ENCODE measurements at places on chromosomes 1 and 21.
A peak's percentile ranks its signal among the peaks of the same experiment; 100 is the strongest.

DNA sequence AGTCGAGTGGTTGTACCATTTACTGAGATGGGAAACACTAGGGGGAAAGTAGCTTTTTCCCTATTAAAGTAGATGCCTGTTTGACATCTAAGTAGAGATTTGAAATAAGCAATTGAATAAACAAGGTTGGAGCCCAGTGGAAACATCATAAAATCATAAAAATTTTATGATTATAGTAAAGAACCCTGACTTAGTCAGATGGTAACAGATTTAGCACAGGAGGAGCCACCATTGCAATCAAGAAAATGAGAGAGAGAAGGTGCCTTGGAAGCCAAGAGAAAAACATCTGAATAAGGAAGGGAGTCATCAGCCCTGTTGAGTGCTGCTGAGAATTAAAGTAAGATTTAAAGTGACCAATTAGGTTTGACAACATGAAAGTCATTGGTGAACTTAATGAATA lies 49.8 kb downstream of the SMG7 start:
- no peak for DNase-seq

GRCh38 chr1:30186586-30186985 lies 536.8 kb downstream of the MATN1 start:
- DNase-seq, result no peak

GRCh38 chr1:14915356-14916054 lies 238.0 kb upstream of the TMEM51 start:
- DNase-seq, result no peak

GRCh38 chr1:202056644-202057334 lies 46.4 kb downstream of the ELF3 start:
- DNase-seq, result no peak

DNA sequence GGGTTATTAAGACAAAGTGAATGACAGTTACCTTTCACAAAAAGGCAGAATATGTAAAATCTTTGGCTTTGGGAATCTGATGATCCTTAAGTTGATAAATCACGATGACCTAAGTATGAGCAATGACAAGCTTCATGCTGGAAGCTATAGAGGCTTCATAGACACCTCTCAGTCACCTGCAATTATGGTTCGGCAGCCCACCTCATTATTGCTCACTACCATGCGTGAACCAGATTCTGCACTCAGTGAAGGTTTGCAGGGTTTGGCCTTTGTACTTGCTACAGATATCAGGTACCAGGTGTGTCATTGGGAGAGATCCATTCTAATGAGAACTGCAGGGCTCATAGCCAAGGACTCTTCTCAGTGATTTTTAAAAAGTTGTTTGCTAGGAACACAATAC lies 163.5 kb downstream of the KCTD3 start:
- no peak for DNase-seq

DNA sequence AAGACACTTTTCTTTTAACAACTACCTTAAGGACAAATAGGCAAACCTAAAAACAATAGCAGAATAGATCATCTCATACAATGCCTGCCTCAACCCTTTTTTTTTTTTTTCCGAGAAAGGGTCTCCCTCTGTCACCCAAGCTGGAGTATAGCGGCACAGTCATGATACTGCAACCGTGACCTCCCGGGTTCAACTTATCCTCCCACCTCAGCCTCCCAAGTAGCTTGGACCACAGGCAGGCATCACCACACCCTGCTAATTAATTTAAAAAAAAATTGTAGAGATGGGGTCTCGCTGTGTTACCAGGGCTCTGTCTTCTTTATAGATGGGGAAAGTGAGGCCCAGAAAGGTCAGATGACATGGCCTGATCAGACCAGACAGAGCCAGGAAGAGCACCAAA lies 7.9 kb downstream of the SH3BGRL3 start:
- no peak for DNase-seq

DNA sequence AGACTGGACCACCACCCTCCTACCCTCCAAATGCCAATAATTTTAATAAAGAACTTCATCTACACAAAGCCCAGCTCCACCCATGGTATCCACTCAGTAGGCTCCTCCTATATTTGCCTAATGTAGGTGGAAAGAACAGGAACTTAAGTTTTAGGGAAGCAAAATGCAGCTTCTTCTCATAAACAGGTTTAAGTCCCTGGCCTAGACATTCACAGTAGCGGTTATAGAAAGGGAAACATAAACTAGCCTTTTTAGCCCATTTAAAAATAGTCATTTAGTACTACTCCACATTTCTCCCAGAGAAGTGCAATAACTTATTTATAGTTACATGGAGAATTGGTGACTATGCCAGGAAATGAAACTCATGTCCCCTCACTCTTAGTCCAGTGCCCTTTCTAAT lies 56.6 kb upstream of the CPLANE2 start:
- DNase-seq, result peak; percentile 2

- no peak for DNase-seq
Measured at GRCh38 chr1:23417570-23417969, 7.0 kb downstream of the TCEA3 start.

- no peak for DNase-seq
Measured at GRCh38 chr1:234543442-234544086, 64.6 kb upstream of the TARBP1 start.

DNA sequence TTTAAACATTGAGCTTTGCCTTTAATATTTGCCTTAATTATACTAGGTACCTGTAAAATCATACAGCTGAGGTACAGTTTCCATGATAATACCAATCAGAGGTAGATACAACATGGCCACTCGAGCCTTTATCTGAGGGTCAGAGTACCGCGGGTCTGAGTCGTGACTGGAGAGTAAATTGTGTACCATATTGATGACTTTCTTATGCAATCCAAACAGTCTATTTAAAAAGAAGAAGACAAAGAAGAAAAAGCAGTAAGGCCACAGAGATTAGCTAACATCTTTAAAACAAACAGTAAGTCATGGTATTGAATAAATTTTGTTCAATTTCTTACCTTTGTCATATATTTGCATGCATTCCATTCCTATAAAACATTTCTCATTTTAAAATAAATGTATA lies 68.1 kb upstream of the ANGPTL3 start:
- DNase-seq, result no peak

GRCh38 chr1:17061486-17061885 lies 7.7 kb upstream of the SDHB start:
- DNase-seq, result peak; percentile 55

GRCh38 chr21:30116479-30116878 lies 50.1 kb downstream of the CLDN17 start:
- DNase-seq, result no peak

DNA sequence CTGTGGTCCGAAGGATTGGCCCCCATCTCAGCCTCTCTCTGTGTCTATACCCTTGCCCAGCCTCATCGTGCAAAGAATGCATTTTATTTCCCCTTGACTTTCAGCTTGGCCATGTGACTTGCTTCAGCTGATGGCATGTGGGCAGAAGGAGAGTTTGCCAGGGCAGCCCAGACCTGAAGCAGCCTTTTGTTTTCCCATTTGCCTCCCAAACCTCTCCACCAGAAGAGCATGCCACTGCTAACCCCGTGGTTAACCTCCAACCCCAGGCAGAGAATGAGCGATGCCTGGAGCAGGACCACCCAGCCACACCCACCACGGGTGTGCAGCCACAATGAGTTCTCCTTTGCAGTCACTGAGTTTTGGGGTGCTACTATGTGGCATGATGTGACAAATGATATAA lies 136.4 kb downstream of the SETD4 start:
- DNase-seq, result no peak

- no peak for DNase-seq
Measured at GRCh38 chr1:110228381-110228780, 18.3 kb downstream of the KCNC4 start.

DNA sequence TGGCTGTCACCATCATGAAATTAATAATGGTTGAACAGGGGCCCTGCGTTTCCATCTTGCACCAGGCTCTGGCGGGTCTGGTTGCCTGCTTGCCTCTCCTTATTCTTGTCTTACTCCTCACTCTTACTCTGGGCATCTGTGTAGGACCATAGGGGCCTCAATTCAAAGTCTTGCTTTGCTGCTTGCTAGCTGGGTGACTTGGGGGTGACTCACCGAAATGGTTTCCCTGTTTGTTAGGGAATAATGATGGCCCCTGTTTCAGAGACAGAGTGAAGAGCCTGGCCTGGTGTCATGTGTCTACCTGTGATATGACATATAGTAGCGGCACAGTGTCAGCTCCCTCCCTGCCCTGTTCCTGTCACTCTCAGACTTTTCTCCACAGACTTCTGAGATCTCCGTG lies 24.6 kb downstream of the KCNC4 start:
- DNase-seq, result no peak

DNA sequence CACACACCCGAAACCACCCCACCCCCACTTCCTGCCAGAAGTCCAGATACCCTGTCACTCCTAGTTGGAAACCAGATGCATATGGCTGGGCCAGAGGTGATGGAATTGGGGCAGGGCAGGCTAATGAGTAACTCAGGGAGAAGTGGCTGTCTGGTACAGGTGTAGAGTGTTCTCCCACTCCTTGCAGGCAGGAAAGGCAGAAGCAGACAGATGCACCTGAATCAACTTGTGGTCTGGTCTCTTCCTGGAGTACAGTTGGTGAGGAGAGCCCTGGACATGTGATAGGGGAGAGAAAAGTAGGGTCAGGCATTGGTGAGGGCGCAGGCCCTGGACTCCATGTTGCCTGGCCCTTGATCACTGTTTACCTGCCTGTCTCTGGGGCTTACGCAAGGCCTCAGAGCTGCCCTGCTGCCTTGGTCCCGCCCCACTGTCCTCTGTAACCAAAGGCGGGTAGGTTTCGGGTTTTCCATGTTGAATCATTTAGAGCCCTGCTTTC lies 2.5 kb downstream of the CGN start:
- no peak for DNase-seq

GRCh38 chr1:201408176-201408833 lies 9.2 kb upstream of the LAD1 start:
- DNase-seq, result peak; percentile 35

DNA sequence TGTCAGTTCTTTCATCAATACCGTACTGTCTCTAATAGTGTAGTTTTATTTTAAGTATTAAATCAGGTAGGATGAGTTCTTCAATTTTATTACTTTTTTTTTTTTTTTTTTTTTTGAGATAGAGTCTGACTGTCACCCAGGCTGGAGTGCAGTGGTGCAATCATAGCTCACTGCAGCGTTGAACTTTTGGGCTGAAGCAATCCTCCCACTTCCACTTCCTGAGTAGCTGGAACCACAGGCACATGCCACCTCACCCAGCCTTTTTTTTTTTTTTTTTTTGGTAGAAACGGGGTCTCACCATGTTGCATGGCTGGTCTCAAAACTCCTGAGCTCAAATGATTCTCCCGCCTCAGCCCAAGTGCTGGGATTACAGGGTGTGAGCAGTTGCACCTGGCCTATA lies 44.3 kb downstream of the INAVA start:
- peak; percentile 82 for DNase-seq

- DNase-seq, result no peak
Measured at GRCh38 chr1:108845446-108845845, 11.4 kb downstream of the AKNAD1 start.

- DNase-seq, result no peak
Measured at GRCh38 chr1:183306317-183307042, 111.7 kb downstream of the NMNAT2 start.

GRCh38 chr1:113109908-113110554 lies 37.0 kb downstream of the LRIG2 start:
- no peak for DNase-seq

- peak; percentile 69 for DNase-seq
Measured at GRCh38 chr1:160607011-160607671, 27.8 kb upstream of the CD84 start.

DNA sequence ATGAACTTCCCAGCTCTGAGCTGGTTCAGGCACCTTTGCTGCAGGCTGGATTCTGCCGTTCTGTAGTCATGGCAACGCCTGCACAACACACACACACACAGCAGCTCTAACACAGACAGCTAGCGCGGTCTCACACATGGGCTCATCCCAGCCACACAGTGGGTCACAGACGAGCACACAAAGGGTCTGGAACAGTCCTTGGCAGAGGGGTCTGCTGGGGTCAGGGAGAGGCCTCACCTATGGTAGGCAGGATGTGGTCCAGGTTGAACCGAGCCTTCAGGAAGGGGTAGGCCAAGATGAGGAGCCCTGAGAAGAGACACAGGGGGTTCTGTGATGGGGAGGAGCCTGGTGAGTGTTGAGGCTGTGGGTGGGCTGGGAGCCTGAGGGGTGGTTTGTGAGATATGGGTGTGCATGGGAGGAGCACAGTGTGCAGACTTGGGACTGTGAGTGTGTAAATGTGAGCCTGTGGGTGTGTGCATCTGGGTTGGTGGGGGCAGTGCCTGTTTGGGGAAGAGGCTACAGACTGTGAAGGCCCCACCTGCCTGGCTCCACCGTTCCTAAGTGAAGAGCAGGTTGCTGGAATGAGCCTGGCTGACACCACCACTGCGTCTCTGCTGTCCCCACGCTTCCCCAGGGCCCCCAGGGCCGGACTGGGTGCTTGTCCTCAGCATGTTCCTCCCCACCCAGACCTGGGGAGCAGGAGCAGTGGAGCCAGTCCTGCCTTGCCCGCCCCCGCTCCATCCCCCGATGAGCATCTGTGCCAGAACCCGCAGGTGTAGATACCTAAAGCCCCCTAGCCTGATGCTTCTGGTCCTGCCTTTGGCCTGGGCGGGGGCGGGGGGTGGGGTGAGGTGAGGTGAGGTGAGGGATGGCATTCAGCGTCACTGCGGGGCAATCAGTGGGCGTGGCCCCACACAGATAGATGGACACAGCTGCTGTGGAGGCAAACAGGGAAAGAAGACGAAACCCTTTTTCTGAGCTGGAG lies 1.5 kb downstream of the KNCN start:
- DNase-seq, result no peak

DNA sequence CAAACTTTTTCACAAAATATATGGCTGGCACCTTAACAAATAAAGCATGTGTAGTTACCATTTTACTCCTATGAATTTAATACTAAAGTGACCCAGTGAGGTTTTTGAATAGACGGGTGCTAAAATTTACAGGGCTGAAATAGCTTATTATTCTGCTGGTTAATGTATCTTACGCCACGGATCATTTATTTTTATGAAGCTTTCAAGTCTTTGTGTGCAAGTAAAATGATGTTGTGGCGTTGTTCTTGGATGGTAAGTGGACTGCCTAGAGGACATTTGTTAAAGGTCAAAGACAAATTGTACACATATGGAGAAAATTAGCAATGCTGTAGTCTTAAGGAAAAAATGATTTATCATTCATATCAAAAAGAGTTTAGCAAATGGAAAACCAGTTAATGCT lies 22.8 kb downstream of the INSL5 start:
- DNase-seq, result no peak

- DNase-seq, result peak; percentile 74
Measured at GRCh38 chr1:161185732-161186311, 8.5 kb upstream of the B4GALT3 start.

GRCh38 chr1:217527151-217527550 lies 103.7 kb downstream of the GPATCH2 start:
- no peak for DNase-seq

- no peak for DNase-seq
Measured at GRCh38 chr1:215055281-215055935, 27.1 kb upstream of the KCNK2 start.
